ENCODE measurements at places on chromosomes 3 and 15. TPM values are rescaled to one million over a fixed set of nuclear protein-coding genes. Genes with fewer than 3 reads are reported as not detected.

The PGBD4 gene
- 0.67 TPM for total RNA-seq

The SH2D7 gene
- total RNA-seq: not detected

The C3orf70 gene
- total RNA-seq: 0.50 TPM

The GPR171 gene
- total RNA-seq: not detected

The ZFYVE19 gene
- 32.3 TPM for total RNA-seq

The MCF2L2 gene
- total RNA-seq: 3.2 TPM

The CCDC54 gene
- total RNA-seq: not detected

The CATSPER2 gene
- 0.15 TPM for total RNA-seq

The GOLGA6L1 gene
- total RNA-seq: not detected

The C2CD4A gene
- not detected for total RNA-seq

The DUOXA2 gene
- not detected for total RNA-seq

The PPM1L gene
- total RNA-seq: 0.45 TPM

The LOXL1 gene
- total RNA-seq: 112 TPM

The COMMD4 gene
- total RNA-seq: 165 TPM
